GM12864 (cell line): ENCODE measurements at places on chromosomes 11 and 22.

DNA sequence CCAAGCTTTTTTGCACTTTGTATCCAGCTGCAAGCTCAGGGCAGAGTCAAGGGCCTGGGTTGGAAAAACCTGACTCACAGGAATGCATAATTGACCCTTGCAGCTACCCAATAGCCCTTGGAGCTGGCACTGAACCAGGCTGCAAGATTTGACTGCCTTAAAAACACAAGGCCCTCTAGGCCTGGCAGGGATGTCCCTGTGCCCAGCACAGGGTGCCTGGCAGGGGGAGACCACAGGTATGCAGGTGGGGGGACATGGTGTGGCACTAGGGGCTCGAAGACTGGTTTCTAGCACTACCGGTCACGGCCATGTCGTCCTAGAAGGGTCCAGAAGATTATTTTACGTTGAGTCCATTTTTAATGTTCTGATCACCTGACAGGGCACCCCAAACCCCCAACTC is 30.2 kb downstream of the SBF1 start:
- DNase-seq, result no peak

DNA sequence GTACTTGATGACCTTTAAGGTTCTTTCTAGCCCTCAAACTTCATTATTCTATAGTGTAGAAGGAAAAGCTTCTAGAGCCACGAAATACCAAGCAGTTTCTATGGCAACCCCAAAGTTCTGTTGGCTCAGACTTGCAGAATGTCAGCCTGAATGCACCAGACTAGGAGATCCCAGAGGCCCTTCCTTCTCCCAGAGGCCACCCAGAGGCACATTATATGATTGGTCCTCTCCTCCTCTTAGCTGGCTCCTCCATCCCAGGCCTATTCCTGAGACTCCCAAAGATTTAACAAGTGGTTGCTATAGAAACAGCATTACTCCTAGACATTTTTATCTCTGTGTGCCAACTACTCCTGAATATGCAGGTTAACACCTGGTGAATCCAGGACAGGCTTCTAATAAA is 69.2 kb upstream of the CCDC90B start:
- no peak for DNase-seq

- DNase-seq, result no peak
Observed at GRCh38 chr22:49091917-49092545, 735.6 kb downstream of the BRD1 start.

DNA sequence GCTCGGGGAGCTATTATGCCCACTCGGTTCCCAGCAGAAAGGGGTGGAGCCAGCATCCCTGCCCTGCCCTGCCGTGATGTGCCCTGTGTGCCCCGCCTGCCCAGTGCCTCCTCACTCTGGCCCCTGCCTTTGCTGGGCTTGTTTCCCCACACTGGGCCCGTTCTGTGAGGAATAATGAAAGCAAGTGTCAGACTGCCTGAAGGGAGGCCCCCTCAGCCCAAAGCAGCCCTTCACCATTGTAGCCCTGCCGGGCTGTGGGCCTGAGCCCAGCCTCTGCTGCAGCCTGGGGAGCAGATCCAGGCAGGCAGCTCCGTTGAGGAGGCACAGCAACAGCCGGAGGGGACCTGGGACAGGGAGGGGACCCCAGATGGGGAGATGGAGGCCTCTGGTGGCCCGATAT is 20.2 kb upstream of the NEFH start:
- no peak for DNase-seq

- no peak for DNase-seq
Observed at GRCh38 chr11:62853279-62853965, 14.0 kb upstream of the WDR74 start.
